ENCODE measurements at places on chromosomes 4 and X.
A peak's percentile ranks its signal among the peaks of the same experiment; 100 is the strongest.

- no peak for DNase-seq
Measured at GRCh38 chrX:153406011-153406410, 4.9 kb upstream of the PNMA6E start.

GRCh38 chr4:83223781-83224180 lies 60.8 kb downstream of the COQ2 start:
- no peak for DNase-seq

- peak; percentile 47 for DNase-seq
Measured at GRCh38 chr4:114780205-114780604, 181.6 kb downstream of the UGT8 start.

- no peak for DNase-seq
Measured at GRCh38 chrX:18970465-18970864, 13.4 kb downstream of the PHKA2 start.

GRCh38 chr4:179867300-179867878 lies 2375.8 kb upstream of the TENM3 start:
- DNase-seq = peak; percentile 88

GRCh38 chr4:28518561-28519165 lies 1658.0 kb downstream of the STIM2 start:
- no peak for DNase-seq

DNA sequence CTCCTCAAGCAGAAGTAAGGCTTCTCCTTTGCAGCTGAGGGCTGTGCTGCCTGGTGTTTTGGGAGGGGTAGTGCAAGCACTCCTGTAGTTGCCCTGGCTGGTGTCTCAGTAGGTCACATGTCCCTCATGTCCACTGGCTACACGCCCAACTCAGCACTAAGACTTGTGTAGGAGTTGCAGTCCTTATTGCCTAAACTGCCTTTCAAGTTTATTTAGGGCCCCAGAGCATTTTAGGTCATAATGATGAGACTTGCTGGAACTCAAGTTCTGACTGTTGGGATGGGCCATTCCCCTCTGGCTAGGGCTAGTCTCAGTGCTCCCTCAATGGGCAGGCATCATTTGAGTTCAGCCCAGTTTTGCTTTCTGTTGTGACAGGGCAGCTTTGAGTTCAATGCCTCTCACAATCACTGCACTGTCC lies 44.1 kb downstream of the PPM1K start:
- no peak for DNase-seq

GRCh38 chrX:141642979-141643378 lies 53.5 kb downstream of the SPANXA2 start:
- no peak for DNase-seq

DNA sequence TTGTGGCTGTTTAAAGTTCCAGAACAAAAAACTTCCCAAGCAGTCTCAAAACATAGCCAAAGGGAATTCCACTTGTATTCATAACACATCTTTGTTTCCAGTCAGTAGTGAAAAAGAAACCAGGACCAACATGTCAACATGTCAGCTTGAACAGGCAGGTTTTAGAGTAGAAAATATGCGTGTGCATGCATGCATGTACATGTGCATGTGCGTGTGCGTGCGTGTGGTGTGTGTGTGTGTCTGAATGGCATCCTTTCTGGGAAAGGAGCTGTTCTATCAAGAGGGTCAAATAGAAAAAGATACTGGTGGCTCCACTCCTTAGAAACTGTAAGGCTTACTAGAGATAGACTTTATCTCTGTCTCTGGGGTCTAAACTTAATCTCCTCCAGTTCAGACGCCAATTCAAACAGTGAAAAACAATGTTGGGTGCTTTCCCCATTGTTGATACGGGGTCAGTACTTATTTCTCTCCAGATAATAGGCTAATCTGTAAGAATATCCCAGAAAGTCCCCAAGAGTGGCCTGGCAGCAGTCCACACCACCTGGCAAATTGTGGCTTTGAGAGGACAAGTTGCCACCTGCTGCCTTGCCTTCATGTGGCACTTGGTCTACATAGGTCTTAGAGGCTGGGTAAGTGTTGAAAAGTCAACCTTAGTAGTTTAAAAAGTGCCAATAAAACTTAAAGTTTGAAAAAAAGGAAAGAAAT lies 110.4 kb downstream of the SCD5 start:
- DNase-seq = no peak

Data from HAP-1 (cell line).